SK-N-MC (cell line): ENCODE measurements at places on chromosomes 7 and 10.

DNA sequence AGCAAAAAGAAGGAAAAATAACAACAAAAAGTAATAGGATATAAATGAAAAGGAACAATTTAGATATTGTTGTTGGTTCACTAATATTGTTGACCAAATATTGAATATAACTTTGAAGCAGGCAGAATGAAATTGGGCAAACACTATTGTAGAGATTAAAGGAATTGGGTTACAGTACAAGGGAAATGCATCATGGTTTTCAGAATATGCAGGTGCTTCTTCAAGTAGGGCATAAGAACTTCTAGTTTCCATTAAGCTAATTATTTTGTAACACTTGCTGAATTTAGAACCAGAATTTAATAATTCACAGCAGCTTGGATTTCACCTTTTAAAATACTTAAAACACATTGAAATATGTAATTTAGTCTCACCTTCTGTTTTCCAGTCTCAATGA, 36.5 kb downstream of the RPA3 start:
- no peak for DNase-seq

- no peak for DNase-seq
Measured at GRCh38 chr7:47383696-47384445, 198.0 kb downstream of the TNS3 start.

GRCh38 chr10:15370212-15370855, 755 bp downstream of the FAM171A1 start:
- no peak for DNase-seq

DNA sequence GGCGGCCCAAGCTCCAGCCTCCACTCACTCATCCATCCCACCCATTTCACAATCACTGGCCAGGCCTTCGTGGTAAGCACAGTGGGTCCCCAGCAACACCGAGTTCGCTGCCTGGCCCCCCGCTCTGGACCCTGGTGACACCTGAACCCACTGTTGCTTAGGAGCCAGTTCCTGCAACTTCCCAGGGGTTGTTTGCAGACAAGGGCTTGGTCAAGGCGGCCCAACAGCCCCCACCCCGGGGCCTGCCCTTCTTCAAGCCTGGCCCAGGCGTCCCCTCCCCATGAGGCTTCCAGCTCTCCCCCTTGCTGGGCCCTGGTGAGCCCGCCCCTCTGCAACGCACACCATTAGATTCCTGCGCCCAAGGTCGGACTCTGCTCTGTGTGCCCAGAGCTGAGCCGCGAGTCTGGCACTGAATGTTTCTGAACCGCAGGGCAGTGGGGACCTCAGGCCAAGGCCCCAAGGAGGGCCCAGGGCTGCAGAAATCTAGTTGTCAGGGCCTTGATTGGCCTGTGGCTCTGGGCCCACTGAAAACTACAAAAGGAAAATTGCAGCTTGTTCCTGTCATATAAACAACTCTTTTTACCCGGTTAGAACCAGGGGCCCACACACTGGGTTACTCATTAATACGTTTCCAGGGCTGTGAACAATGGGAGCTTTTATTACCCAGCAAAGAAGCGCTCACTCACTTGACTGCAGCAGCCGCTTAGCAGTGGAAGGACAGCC, 2.1 kb upstream of the COX19 start:
- DNase-seq = no peak

- DNase-seq = no peak
Measured at GRCh38 chr10:70513848-70514309, 35.3 kb downstream of the PALD1 start.

- DNase-seq = no peak
Measured at GRCh38 chr7:87882151-87882937, 6.1 kb downstream of the DBF4 start.

DNA sequence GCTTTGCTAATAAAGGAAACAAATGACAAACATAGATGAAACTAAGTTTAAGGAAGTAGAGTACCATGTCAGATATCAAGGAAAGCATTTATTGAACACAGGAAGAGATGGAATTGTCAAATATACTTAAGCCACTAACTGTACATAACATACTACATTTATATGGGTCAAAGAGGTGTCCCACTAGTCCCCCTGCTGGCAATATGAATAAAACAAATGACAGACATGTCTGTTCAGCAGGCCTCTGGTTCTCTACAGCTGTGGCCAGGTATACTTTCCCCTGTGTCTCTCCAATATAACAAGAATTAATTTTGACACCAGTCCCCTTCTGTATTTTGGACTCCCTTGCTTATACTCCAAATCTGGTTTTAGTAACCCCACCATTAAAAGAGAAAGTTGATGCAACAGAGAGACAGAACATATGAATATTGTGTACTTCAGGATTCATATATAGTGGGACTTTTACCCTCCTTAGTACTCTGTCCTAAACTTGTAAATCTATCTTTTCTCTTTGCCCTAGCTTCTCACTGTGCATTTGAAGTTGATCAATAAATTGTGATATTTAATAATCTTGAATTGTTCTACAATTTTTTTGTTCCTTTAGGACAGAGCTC, 42.9 kb downstream of the CD36 start:
- DNase-seq = no peak
